ENCODE measurements at places on chromosomes 2 and 18. TPM values are rescaled to one million over a fixed set of nuclear protein-coding genes. Genes with fewer than 3 reads are reported as not detected.
A peak's percentile ranks its signal among the peaks of the same experiment; 100 is the strongest.

DCDC2C gene
- total RNA-seq = not detected

SERPINB10 gene
- not detected for total RNA-seq

KLHL41 gene
- 1.3 TPM for total RNA-seq

SIX3 gene
- 0.52 TPM for total RNA-seq

AGXT gene
- total RNA-seq = not detected

STARD6 gene
- total RNA-seq = not detected

SNTG2 gene
- 18.7 TPM for total RNA-seq

PID1 gene
- 13.0 TPM for total RNA-seq

CIB4 gene
- not detected for total RNA-seq

HTR2B gene
- total RNA-seq = not detected

- DNase-seq = no peak
Observed at GRCh38 chr2:113232740-113233139, 46.0 kb downstream of the PAX8 start.

DNA sequence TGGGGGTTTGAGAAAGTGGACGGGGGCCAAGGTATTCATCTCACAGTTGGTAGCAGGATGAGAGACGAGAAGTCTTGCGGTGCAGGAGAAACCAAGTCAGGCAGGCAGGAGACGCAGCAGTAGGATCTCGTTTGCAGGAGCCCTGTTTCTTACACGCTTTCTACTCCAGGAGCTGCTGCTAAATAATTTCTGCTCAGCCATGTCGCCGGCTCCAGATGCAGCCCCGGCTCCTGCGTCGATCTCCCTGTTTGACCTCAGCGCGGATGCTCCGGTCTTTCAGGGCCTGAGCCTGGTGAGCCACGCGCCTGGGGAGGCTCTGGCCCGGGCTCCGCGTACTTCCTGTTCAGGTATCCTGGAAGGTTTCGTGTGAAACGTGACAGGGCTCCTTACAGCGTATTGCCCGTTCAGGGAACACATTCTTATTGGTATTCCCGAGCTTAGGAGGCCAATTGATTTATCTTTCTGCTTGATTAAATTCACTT is 494 bp downstream of the ANKZF1 start:
- DNase-seq = peak; percentile 57

DNA sequence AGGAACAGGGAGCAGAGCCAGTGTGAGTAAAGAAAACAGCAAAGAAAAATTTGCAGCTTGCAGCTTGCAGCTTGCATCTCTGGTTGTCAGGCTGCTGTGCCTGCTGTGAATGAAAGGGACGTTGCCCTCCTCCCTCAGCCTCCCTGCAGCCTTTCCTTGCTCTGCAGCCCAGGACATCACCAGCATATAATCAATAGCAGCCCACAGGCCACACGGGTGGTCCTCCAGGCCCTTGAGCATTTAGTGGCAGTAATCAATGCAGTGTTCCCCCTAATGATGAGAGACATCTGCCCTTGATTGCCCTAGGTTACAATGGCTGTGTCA is 122.2 kb upstream of the TACR1 start:
- no peak for DNase-seq

GRCh38 chr2:26705126-26705525 is 12.6 kb downstream of the KCNK3 start:
- no peak for DNase-seq

- DNase-seq = no peak
Observed at GRCh38 chr2:126802316-126802715, 96.4 kb upstream of the TEX51 start.

DNA sequence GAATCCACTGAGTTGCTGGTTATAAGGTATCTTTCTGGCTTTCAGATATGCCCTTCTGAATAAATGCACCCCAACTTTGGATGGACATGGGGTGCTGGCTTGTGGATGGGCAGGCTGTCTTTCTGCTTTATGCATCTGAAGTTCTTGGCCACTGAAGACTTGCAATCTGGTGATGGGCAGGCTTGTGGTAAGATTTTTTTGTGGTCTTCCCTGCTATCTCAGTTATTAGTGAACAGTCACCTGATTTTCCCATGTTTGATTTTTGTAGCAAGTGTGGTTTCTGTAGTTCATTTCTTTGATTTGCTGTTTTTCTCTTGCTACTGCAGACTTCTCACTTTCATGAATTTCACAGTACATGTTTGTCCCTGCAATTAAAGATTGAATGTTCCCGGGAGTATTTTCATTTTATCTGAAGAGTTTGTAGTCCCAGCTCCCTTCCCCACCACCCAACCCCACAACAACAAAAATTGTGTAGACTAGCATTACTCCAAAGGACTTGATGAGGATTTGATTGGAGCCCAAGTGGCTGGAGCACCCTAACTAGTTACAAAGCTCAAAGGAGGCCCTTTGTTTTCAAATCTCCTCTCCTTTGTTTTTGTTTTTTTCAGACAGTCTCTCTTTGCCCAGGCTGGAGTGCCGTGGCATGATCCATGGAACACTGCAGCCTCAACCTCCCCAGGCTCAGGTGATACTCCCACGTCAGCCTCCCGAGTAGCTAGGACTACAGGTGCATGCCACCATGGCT is 63.6 kb upstream of the MGAT5 start:
- DNase-seq = no peak

- DNase-seq = no peak
Observed at GRCh38 chr2:202187570-202187969, 50.8 kb downstream of the SUMO1 start.

DNA sequence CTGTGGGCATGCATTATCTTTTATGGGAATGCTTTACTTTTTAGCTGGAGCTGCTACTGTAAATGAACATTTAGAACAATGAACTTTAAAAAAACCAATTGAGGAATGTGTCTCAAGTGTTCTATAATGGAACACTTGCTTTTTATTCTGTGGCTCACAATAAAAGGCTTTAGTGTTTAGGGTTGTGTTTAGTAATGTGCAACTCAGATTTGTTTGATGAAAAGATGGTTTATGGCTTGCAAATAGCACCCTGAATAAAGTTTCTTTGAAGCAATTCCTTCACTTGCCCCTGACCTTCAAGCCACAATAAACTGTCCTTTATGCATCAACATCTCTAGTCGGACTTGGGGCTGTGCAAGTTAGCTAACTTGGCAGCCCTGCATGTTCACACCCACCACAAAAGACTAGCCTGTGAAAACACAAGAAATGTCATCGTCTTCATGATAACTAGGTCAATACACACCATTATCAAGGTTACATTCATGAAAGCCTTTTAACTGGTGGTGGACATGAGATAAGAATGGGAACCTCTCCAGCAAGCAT is 98.7 kb downstream of the MYO1B start:
- no peak for DNase-seq

DNA sequence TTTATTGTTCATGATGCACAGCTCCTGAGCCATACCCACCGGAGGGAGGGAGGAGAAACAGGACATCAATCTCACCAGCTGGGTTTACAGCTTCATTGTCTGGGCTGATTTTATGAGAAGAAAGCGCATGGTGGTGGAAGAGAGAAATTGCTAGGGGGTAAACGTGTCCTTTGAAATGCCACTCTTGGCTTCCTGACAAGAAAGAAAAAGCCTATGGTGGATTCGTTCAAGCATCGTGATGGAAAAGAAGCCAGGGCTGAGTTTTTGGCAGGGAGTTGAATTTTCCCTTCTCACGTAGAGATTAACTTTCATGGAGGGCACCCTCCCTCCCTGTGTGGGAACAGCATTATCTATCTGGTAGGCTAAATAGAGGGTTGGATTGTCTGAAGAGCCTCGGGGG is 502.0 kb downstream of the SLC4A3 start:
- no peak for DNase-seq

DNA sequence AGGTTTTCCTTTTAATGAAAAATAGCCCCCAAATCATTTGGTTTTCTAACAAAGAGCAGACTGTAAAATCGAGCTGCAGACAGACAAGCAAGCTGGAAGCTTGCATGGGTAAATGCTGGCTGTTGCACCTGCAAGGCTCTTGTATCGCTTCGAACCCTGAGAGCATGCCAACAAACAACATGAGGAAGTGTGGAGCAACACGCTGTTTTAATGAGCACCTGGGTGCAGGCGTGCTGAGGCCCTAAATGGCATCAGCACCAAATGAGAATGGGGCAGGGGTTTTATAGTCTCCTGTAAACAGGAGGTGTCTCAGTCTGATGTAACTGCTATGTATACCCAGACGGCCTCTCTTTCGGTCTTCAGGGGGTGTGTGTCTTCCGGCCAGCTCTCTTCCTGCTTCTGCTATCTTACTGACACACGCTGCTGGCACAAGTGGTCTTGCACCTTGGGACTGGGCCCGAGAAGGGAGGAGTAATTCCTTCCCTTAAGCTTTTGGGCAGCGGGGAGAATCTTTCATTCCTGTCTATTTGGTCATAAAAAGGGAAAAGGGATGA is 31.9 kb upstream of the CDH2 start:
- DNase-seq = no peak

GRCh38 chr18:79489899-79490625 is 94.3 kb downstream of the NFATC1 start:
- DNase-seq = no peak

- DNase-seq = no peak
Observed at GRCh38 chr2:129181963-129182362, 797.5 kb upstream of the RAB6C start.

DNA sequence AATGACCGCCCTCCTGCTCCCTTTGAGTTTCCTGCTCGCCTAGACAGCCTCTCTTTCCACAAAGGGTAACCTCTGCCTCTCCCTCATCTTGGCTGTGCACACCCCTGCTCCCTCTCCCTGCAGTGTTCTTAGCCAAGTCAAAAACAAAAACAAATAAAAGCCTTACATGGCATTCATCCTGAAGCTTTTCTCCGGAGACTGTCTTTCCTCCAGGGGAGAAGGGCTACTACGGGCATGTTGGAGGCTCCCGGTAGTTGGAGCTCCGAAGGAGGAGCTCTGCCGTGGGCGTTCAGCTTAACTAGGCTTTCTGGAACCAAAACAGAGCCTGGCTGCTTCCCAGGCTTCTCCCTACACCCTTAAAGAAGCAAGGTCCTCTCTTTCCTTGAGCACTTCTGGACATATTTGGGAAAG is 104.2 kb downstream of the TPGS2 start:
- peak; percentile 16 for DNase-seq

DNA sequence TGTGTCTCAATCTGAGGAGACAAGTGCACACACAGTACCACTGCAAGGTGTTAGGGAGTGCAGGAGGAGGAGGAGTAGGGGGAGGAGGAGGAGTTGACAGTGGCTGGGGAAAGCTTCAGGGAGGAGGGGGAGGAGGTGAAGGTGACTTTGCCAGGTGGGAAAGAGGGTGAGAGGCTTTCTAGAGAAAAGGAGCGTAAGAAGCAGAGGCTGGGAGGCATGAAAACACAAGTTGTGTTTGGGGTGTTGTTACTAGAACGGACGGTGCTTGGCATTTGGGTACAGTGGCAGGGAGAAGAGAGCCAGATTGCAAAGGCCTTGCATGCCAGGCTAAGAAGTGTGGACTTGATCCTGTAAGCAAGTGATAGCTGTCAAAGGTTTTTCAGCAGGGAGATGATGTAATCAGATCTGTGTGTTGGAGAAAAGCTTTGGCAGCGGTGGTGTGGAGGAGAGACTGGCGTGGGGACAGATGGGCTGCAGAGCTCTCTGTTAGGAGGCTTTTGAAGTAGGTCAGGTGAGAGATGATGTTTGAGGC is 16.2 kb downstream of the TANC1 start:
- DNase-seq = no peak

DNA sequence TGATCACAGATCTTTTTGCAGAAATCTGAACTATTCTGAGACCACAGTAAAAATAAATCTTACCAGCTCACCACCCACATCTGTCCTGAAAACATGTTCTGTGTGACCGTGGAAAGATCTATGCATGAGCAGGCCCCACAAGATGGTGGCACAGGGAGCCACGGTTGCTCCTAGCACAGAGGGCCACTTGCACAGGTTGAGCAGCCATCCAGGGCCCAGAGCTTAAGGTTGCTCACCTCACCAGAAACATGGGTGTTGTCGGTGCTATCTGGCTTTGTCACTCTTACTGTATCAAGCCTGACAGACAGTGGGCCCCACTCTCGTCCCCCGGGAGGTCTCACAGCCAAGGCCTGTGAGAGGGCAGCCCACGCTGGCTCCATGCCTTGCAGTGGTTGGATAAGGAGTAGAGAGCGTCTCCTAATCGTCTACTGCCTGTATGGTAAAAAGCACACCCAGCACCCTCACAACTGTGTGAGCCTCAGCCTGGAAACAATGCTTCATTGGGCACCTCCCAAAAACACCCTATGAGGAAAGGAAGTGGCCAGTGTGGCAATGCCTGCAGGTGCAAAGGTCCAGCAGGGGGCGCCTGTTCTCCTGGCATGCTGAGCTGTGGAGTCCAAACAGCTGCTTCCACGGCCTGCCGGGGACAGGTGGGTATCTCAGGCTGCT is 19.6 kb downstream of the TUBB6 start:
- peak; percentile 86 for DNase-seq

- DNase-seq = no peak
Observed at GRCh38 chr2:2563309-2563860, 232.3 kb upstream of the MYT1L start.

DNA sequence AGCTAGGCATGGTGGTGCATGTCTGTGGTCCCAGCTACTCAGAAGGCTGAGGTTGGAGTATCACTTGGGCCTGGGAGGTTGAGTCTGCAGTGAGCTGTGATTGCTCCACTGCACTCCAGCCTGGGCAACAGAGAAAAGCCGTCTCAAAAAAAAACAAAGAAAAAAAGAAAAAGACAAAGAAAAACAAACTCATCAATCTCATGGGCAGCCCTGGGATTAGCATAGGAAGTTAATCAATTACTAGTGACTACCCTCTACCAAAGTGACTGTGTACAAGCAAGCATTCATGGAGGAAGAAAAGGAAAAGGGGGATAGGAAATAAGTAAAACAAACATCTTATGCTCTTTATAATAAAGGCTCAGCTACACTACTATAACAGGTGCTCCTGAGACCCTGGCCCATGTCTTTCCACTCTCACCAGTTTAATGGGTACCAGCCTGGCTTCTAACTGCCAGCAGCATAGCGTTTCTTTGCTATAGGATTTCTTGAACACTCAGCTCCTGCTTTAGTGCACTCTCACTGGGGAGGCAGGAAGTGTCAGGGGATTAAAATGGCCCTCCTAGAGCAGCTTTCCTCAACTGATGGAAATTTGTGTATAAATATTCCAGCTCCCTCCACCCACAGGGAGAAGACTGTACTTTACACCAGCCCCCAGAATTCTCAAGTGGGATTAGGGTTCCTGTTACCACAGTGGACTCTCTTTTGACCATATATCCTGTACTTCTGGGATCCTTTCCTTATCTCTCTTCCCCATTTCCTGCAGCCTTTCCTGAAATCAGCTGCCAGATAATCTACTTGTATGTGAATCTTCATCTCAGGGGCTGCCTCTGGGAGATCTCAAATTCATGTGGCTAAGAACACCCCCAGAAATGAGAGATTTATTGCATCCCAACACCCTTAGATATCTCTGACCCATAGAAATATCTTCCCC is 91.3 kb upstream of the GLS start:
- DNase-seq = no peak

DNA sequence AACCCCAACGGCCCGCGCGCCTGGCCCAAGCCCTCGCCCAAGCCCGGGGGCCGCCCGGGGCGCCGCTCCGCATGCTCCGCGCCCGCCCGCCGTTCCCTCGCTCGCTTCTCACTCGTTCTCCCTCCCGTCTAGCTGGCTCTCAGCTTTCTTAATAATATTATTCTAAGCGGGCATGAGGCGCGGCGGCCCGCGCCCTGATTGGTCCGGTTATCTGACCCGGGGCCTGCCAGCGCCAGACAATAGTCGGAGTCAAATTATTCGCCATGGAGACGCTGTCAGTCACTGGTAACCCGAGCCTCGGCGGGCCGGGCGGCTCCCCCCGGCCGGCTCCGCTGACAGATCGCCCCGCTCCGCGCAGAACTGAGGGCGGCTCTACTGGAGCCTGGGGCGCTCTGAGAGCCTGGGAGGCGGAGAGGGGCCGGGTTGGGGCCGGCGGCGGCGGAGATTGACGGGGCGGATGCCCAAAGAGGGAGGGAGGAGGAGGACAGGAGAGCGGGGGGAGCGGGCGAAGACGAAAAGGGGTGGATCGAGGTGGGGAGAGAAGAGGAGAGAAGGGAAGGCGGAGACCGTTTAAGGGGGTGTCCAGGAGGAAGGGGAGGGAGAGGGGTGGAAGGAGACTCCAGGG is at the start of gene SIX2:
TSS of gene SIX2 (minus strand) at position 150 of the 625 bp plus-strand sequence. CDS start 342 bp downstream, outside the sequence.
- DNase-seq = peak; percentile 96

Data from body of pancreas (tissue), 4 donors.